ENCODE measurements at places on chromosomes 4 and X.

DNA sequence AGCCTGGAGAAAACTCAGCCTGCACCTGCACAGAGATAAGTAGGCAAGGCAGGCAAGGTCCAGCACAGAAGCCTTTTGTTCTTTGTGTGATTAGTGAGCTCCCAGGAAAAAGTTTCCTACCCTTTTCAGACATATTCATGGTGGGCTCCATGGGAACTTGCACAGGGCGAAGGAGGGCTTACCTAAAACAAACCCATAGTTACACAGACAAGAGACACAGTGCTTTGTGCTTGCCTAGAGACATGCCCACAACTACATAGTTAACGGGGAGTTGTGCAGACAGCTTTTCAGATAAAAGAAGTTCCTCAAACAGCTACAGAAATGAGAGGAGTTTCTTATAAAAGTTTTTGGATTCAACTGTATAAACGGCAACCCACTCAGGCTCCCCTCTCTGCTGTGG, 180.5 kb downstream of the GLUD2 start:
- DNase-seq: no peak

DNA sequence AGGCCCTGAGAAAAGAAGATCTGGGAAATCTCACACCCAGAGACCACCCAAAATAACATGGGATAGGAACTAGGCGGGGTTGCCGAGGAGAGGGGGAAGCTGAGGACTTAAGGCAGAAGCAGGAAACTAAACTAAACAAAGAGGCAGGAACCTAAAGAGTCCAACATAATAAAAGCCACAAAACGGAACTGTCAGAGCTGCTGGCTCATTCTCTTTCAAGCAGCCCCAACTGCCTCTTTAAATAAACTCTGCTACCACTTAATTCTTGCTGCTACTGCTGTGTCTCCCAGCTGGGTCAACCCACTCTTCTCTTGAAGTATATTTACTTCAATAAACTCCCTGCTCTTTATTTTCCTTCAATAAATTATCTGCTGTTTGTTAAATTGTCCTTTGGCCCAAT, 44.5 kb downstream of the MAGEB16 start:
- DNase-seq: no peak

GRCh38 chr4:11005300-11005699, 320.7 kb upstream of the CLNK start:
- DNase-seq: no peak

DNA sequence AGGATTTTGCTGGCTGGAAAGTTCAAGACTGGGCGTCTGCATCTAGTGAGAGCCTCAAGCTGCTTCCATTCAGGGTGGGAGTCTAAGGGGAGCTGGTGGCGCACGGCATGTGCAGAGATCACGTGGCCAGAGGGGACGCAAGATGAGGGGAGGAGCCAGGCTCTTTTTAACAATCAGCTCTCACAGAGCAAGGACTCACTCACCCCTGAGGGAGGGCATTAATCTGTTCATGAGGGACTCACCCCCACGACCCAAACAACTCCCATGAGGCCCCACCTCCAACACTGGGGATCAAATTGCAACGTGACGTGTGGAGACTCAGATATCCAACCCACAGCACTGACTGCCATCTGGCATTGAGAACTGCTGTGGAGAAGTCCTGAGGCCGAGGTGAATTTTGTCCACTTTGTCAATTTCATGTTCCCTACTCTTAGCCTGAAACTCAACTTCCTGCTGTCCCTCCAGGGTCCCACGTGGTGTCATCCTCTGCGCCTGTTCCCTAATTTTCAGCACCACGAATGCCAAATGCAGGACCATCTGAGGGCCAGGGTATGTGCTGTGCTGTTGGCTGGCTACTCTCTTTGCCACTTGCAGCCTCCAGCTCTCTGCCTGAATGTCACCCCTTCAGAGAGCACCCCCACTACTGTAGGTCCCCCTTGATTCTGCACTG, 5.6 kb downstream of the ZFP92 start:
- DNase-seq: no peak

- DNase-seq: no peak
Observed at GRCh38 chr4:80179637-80180161, 17.6 kb upstream of the PRDM8 start.

- DNase-seq: no peak
Observed at GRCh38 chr4:122900314-122900713, 22.1 kb downstream of the NUDT6 start.

GRCh38 chrX:136067966-136068365, 79.4 kb upstream of the FHL1 start:
- DNase-seq: no peak

GRCh38 chr4:85898231-85898630, 423.3 kb downstream of the ARHGAP24 start:
- DNase-seq: no peak

Data from skeletal muscle cell (primary cell).